MG63 (cell line): ENCODE measurements at places on chromosomes 5 and 9.
A peak's percentile ranks its signal among the peaks of the same experiment; 100 is the strongest.

DNA sequence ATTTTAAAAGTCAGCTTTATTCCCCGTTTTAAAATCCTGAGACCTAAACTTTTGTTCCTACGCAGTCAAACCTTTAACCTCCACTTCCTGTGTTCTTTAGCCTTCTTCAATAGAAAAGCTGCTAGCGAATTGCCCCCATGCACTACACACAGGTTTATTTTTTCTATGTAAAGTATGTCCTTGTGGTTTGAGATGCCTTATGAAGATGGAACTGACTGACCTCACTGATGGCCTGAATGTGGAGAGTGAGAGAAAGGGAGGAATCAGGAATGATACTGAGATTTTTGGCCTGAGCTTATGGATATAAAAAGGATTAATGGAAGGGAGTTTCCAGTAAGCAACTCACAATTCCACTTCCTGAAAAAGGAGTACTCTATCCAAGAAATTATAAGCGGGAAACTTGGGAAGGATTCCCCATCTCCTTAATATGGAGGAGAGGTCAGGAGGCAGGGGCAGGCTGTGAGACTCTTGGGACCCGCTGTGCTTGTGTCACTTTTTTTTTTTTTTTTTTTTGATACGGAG, 89.5 kb downstream of the UGCG start:
- no peak for DNase-seq

DNA sequence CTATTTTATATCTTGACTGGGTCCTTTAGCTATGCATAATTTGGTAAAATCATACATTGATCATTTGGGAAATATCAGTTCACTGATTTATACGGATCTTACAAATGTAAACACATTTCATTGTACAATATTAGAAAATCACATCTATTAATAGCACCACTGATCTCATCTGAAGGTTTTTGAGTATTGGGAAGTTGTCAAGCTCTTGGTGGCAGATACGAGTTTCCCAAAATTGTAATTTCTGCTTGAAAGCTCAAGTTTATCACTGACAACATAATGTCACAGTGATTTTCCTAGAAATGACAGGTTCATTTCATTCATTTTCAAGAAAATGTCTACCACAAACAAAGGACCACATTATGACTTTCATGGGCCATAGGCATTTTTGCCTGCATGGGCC, 3.0 kb upstream of the MACROH2A1 start:
- DNase-seq: no peak

- no peak for DNase-seq
Observed at GRCh38 chr5:108528655-108529054, 146.8 kb upstream of the FBXL17 start.

DNA sequence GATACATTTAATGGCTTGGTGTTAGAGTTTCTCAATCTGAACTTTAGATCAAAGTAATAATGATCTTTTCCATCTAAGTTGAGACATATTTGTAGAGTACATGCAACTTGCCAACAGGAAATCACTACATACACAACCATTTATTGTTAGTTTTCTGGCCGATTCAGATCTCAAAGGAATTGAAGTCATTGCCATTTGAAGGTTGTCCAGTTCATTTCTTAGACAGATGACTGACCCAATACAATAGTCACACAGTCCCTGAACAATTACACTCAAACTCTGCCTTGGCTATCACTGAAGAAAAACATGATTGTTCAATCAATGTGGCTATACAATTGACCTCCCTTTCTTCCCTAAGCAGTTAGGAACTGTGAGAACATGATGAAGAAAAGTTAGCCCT, 753.2 kb upstream of the RIOK2 start:
- no peak for DNase-seq

DNA sequence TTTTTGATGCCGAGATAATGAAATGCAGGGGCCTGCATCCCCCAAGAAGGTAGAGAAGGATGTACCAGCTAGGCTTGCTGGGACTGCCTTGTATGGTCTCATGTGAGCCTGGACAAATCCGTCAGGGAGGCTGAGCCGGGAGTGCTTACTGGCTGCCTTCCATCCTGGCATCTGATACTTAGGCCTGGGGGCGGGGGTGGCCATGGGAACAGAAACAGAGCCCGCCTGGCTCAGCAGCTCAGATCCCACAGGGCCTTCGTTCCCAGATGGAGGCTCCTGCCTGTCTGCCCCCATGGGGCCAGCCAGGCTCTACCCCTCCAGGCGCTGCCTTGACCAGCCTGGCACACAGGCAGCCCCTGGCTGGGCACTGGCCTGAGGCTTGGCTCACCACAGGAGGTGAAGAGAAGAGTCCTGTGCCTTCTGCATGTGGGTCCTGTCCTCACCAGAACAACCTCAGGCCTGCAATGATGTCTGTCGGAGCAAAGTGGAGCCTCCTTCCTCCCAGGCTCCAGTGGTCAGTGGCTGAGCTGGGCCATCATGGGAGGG, 10.5 kb upstream of the SPATA31E1 start:
- DNase-seq: peak; percentile 78

DNA sequence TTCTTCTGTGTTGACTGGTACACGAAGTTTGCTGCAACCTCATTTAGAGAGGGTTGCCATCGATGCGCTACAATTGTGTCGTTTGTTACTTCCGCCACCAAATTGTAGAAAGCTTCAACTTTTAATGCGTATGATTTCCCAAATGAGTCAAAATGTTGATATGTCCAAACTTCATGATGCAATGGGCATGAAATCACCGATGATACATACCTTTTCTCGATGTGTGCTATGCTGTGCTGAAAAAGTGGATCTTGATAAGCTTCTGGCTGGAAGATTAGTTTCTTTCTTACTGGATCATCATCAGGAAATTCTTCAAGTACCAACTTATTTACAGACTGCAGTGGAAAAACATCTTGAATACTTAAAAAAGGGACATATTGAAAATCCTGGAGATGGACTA, 65.7 kb downstream of the TMEM38B start:
- no peak for DNase-seq

GRCh38 chr9:130833031-130833990, 1.7 kb upstream of the ABL1 start:
- DNase-seq: peak; percentile 54

DNA sequence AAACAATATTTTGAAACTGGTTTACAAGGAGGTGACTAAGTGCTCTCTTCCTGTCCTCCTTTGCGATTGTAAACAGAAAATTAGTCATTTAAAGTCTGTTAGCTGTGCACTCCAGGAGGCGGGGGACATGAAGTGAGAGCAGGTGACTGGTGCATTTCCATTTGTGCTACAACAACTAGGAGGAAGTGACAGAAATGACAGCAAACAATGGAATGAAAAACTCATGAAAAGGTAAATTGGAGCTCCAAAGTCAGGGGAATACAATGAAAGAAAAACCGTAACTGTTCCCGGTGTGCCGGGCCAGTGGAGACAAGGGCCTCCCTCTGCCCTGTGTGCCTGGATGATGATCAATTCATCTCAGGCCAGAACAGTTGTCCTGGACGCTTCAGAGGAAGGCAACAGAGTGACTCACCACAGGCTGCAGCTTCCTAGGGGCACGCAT, 439.9 kb downstream of the GADD45G start:
- DNase-seq: peak; percentile 74

DNA sequence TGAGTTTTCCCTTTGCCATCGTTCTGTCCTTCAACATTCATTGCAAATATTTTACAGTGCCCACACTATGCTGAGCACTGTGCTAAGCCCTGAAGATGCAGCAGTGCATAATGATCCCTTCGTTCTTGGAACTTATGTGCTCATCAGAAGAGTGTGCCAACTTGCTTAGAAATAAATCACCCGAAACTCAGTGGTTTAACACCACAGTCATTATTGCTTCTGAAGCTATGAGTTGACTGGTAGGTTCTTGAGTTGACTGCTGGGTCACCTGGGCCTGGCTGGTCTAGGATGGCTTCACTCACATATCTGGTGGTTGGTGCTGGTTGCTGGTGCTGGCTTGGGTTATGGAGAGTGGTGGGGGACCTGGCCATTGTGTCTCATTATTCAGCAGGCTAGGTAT, 20.9 kb downstream of the PCSK5 start:
- DNase-seq: no peak

GRCh38 chr5:154701181-154701580, 54.0 kb upstream of the LARP1 start:
- no peak for DNase-seq

DNA sequence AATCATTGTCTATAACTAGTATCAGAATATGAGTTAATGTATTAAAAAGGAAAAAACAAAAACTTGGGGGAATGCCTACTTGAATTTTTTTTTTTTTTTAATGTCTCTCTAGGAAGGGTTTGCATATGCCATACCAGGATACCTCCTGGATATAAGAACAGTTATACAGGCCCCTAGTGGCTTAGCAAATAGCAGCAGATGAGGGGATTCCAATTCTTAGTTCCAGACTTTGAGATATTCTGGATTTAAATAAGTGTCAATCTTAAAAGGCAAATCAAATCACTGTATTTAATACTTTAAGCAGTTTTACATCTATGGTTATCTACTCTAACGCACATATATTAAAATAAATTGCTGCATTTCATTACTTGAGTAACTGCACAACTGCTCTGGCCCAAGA, 1055.5 kb upstream of the DMAC1 start:
- DNase-seq: no peak

DNA sequence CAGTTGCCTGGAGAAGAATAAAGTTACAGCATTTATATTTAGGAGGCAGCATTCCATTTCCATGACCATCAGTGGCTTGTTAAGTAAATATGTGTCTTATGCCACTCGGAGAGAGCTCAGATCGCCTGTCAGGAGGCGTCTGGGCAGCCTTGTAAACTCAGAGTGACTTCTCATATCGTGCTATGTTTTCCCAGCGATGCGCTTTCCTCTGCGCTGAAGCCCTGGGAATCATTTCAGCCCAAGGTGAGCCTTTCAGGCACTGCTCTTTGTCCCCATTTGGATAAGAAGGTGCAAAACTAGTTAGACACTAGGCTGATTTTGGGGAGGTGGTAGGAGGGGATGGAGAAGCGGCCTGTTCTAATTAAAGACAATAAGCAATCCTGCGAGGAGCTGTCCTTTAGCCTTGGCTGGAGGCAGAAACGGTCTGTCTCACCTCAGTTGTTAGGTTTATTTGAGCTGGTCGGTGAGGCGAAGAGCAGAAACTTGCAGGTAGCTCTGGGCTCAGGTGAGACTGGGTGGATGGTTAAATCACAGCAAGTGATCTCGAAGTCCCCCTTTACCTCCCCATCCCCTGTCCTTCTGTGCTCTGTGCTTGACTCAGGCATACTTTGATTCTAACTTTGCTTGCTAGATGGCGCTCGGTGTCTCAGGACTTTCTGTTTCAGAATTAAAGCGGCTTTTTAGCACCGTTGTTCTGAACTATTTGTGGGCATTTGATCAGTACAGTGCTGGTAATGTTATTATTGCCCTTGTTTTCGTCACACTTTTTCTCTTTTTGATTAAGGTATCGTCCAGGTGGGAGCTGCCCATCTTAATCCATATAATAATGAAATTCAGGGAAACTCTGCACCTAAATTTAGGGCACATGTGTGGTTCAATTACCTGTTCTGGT, 24.6 kb downstream of the NR2F1 start:
- DNase-seq: peak; percentile 56

GRCh38 chr5:75167345-75167744, 69.3 kb downstream of the ANKRD31 start:
- no peak for DNase-seq

DNA sequence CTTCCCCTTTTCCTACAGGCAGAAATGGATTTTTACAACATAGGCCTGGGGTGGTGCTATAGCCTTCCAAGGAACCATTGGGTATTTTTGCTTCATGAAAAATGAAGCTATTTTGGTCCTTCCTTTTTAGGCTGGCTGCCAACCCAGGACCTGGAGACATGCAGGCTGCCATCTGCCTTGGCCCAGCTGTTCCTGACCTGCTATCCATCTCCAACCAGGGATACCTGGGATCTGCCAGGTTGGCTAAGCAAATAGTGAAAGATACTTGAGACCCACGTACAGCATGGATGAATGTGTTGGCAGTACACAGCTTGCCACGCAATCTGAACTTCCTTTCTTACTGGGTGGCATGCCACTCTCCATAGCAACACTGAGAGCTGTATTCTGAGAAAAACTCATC, 31.1 kb downstream of the MRPS27 start:
- DNase-seq: no peak

- no peak for DNase-seq
Observed at GRCh38 chr5:162139190-162139589, 71.6 kb downstream of the GABRG2 start.

DNA sequence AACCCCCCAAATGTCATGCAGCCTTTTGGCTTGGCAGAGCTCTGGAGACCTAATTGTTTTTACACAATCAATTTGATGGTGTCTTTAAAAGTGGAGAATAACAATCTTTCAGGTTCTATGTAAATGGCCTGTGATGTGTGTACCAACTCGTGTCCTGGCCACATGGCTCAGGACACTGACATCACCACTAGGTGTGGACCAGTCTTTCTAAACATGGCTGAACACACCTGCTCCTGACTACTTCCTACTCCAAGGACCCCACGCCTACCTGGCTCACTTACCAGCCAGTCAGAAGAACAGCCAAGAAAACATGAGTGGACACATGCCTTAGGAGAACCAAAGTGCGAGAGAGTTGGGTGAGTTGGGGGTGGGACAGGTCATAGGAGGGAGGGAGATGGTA, 71.2 kb downstream of the WDR41 start:
- DNase-seq: no peak

GRCh38 chr5:156182174-156182967, 144.6 kb upstream of the SGCD start:
- DNase-seq: peak; percentile 47

DNA sequence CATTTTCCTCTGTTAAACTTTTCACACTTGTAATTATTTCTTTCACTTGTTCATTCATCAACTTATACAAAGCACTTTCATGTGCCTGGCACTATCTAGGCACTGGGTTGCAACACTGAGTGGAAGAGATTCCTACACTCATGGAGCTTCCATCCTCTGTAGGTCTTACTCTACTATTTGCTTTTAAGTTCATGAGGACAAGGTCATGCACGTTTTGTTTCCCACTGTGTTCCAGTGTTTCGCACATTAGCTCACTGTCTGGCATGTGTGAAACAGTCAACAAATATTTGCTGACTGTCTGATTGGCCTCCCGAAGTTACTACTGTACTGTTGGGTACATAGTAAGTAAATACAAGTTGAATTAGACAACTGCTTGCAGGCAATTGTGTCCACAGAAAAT, 87.9 kb upstream of the IFNK start:
- no peak for DNase-seq

GRCh38 chr9:13209498-13209897, 70.0 kb downstream of the MPDZ start:
- no peak for DNase-seq
